ENCODE measurements at places on chromosomes 2 and 18.

DNA sequence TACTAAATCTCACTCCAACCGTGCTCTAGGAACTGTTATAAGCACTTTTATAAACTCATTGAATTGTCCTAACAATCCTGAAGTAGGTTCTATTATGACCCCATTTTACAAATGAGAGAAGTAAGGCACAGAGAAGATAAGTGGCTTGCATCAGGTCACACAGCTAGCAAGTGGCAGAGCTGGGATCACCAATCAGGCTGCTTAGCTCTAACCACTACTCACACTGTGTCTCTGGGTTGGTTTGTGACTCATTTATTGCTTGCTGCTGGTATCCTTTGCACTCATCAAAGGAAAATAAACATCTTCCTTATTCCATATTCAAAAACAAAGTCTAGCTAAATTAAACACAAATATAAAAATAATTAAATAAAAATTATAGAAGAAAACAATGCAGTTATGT, 42.5 kb upstream of the IL1R2 start:
- DNase-seq = no peak

- DNase-seq = no peak
These were observed 888.0 kb downstream of the EPHA4 start for GRCh38 chr2:220684099-220684498.

DNA sequence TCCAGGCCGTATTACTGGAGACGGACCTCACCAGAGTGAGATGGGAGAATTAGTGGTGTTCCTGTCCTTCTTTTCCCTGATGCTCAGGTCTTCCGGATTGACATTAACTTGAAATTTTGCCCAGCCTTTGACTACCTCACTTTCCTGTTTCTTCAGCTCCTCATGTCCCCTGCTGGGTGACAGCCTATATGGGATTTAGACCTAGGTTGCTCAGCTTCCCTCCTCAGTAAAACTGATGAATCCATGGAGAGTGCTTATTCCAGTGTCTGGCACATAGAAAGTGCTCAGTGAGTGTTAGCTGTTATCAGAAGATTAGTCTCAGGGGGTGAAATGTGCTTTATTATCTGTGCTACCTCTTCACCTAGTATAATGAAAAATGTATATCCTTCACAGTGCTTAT, 30.0 kb downstream of the CRIM1 start:
- DNase-seq = no peak

- DNase-seq = no peak
These were observed 116.1 kb downstream of the NFATC1 start for GRCh38 chr18:79511671-79512301.

DNA sequence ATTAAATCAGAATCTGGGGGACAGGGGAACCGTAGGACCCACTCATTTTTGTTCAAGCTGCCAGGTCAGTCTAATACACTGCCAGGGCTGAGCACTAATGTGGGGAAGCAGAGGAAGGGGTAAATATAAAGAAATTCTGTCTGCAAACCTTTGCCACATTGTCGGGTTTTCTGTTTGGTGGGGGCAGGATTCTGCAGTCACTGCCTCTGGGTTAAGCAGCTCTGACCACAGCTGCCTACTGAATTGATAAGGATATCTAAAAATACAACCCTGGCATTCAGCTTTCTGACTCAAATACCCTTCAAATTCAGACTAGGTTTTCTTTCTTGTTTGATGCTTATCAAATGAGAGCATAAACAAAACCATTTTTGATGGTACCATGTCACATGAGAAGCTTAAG, 6.0 kb downstream of the DNER start:
- no peak for DNase-seq

- no peak for DNase-seq
These were observed 41.6 kb downstream of the KCNE4 start for GRCh38 chr2:223093436-223094241.

DNA sequence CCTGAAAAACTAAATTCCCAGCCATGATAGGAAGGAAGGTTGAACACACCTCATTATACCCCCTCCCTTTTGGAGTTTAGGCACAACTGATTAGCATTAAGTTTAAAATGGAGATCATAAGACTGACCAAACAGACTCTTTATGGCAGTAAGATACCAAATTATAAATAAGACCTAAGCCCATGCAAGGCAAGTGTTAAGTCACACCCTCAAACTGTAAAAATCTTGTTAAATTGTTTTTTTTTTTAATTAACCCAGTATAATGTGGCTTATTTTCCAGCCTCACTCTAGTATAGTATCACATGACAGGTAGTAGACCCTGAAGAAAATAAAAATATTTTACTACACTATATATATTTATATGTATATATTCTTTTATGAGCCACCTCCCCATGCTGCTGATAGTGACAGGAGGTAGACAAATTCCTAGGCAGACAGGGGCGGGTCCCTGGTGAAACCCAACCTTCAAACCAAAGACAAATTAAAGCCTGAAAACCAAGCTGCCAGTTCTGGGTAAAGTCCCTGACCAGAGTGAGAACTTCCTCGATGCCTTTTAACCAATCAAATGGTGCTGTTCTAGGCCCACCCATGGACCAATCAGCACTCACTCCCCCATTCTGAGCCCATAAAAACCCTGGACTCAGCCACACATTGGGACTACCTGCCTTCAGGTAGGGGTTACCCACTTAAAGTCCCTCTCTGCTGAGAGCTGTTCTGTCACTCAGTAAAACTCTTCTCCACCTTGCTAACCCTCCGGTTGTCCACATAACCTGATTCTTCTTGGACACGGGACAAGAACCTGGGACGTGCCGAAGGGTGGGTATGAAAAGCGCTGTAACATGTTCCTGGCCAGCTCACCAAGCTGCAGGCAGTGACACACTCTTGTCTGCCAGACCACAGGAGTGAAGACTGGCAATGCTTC, 123.9 kb upstream of the B3GNT2 start:
- DNase-seq = no peak

DNA sequence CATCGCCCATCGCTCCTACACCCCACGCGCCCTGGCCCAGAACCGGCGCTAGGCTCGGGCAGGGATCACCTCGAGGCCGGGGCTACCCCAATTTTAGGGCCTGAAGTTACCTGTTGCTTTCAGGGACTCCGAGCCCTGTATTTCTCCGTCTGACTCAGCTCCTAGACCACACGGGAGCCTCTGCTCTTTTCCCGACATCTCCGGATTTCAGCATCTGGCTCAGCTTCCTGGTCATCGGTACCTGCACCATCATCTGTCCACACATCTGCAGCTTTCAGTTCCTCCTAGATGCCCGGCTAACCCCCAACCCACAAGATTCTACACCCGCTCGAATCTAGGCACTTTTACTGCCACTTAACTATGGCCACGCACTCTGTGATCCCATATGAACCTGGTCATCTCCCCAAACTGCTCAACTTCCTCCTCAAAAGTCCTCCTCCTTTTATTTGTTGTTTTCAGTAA, 12.1 kb upstream of the HMSD start:
- no peak for DNase-seq

GRCh38 chr18:59502274-59503175, 143.5 kb upstream of the LMAN1 start:
- no peak for DNase-seq

- DNase-seq = no peak
These were observed 156.1 kb downstream of the DYSF start for GRCh38 chr2:71609441-71609840.

DNA sequence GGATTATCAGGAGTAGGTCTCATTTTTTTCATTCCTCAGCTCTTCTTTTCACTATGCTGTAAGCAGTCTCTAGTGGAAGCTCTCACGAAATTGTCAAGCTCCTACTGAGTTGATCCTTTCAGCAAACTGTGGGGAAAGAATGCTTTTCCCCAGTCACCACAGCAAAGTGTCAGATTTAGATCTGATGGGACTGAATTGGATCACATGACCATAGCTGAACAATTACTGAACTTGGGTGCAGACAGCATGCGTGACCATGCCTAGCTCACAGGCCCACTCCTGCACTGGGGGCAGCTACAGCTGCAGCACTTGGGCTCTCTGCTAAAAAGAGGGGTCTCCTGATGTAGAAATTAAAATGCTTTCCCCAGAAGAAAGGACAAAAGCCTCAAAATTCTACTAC, 3.1 kb downstream of the ARHGAP15 start:
- DNase-seq = no peak

GRCh38 chr18:2986150-2986865, 26.6 kb downstream of the LPIN2 start:
- DNase-seq = no peak

DNA sequence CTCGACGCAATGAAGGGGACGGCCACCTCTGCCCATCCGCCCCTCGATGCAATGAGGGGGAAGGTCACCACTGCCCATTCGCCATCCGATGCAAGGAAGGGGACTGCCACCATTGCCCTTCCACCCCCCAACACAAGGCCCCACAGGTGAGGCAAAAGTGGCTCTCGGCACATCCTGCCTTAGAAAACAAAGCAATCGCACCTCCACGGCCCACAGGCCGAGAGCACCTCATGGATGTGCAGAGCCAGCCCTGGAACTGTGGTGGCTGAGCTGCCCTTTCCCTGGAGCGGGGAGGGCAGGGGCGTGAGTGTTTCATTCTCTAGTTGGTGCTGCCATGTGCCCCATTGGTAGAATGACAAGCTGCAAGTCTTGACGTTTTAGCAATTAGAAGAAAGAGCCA, 320.6 kb upstream of the SALL3 start:
- no peak for DNase-seq

- DNase-seq = no peak
These were observed 67.0 kb upstream of the LYPD6B start for GRCh38 chr2:148971547-148971946.

DNA sequence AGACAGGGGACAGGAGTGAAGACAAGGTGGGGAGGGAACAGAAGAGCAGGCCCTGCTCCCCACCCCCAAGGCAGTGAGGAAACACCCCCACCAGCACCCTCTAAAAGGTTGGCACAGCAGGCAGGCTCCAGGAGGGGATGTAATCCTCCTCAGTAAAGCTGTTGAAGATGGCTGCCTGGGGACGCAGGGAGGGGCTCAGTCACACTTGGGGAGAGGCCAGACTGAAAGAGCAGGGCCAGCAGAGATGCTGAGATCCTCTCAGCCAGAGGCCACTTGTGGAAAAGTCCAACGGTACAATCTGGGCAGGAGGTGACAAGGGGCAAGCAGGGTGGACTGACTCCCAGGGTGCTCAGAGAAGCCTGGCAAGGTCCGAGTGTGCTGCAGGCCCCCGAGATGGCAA, 154.8 kb upstream of the ID2 start:
- DNase-seq = no peak

DNA sequence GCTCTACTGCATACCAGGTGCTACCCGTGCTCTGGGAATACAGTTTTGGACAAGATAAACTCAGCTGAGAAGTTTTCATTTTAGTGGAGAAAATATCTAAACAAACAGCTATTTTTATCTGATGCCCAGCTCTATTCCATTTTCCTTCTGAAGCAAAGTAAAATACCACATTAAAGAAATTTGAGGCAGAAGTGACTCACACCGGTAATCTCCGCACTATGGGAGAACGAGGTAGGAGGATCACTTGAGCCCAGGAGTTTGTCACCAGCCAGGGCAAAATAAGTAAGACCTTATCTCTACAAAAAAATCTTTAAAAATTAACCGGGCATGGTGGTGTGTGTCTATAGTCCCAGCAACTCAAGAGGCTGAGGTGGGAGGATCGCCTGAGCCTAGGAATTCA, 416.2 kb upstream of the LYPD1 start:
- no peak for DNase-seq

DNA sequence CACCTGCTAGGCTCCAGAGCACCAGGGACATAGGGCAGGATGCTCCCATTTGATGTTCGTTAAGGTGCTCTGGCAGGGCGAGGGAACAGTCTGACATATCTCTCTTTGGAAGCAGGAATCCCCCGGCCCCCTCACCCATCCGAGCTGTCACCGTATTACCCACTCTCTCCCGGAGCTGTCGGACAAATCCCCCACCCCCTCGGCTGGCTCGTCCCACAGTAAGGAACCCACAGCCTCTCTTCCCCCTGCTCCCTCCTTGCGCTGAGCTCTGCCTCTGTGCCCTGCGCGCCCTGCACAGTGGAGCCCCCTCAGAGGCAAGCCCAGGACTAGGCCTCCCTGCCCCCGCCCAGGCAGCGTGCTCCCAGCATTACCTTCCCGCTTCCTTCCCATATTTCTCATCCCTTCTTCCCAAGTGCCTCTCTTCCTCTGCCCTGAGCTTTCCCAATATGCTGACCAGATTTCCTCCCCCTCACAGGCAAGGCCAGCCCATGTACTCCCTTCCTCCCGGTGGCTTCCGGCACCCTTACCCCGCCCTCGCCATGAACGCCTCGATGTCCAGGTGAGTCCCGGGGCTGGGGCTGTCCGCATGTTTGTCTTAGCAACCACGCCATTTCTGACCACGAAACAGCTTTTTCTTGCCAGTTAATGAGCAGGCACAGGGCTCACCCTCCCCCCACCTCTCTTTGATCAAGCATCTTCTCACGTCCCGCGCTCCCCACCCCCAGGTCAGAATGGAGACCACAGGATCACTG, 23.8 kb downstream of the TGOLN2 start:
- DNase-seq = no peak

DNA sequence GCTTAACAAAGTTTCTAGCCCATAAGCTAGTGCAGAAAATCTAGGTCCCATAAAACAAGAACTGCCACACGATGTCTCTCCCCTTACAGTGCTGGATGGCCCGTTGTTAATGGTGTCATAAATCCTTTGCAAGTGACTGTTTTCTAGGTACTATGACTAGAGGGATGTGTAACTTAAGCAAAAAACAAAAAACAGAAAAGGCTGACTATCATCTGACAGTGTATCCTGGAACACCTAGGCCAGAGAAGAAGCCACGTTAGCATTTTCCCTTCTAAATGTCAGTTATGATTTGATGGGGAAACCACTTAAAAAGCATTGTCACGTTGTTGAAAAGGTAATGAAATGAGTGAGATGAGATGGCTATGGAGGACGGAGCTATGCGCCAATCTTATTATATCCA, 2.4 kb downstream of the CASP8 start:
- no peak for DNase-seq

DNA sequence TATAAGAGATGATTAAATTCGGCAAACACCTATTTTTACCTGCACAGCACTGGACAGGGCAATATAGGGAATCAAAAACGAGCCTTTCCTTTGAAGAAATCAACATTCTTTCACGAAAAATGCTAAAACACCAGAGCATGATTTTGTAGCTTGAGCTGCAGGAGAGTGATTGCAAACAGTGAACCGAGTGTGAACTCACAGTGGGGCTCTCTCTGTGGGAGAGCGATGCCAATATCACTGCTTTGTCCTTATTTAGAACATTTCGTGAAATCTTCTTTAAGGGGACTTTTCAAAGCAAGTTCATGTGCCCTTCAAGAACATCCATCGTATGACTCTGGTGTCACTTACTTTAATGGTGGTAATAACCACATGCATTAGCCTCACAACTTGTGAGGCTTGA, 238.8 kb downstream of the CD226 start:
- no peak for DNase-seq

DNA sequence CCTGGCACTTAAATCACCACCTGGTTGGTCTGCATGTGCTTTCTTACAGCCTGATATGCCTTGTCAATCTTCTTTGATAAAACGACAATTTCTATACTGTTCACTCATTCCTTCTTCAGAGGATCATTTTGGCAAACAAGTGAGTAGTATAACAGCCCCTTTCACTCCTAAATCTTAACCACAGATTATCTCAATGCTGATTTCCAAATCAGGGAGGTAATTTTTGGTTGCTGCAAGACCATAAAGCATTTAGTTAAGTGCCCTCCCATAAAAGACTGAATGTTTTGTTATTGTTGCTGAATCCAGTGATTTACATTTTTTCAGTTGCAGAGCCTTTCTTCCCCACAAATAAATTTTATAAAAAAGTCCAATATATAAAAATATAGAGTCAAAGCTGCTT, 129.2 kb upstream of the CYP26B1 start:
- no peak for DNase-seq

All from Panc1 (cell line).